ENCODE measurements at places on chromosomes 2 and 18.

GRCh38 chr2:70431716-70432347 lies 121.8 kb downstream of the TGFA start:
- no peak for DNase-seq

DNA sequence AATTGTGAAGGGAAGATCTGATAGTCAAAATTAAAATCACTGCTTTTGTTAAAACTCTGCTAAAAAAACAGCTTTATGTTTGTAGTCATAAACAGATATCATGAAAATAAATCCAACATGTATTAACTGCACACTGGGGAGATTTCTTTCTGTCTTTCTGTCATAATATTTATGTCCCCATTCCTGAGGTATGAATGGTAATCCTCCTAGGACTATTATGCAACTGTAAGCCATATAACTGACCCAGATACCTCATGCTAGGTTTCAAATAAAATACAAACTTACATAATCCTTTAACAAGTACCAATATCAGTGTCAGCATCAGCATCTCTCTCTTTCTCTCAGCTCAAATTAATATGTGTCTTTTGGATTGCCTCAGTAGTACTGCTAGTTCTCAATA lies 18.2 kb downstream of the IFIH1 start:
- DNase-seq = no peak

DNA sequence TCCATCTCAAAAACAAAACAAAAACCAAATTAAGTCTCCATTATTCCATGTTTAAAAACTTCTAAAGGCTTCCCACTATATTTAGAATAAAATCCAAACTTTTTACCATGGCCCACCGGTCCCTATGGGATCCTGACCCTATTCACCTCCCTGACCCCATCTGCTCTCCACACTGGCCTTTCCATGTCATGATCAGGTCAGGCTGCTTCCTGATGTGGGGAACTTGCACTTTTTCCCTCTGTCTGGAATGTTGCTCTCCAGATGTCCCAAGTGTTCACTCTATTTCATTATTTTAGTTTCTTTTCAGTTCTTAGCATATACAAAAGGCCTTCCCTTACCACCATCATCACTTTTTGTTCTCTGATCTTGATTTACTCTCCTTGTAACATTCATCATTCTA lies 7.5 kb upstream of the MTA3 start:
- DNase-seq = no peak

DNA sequence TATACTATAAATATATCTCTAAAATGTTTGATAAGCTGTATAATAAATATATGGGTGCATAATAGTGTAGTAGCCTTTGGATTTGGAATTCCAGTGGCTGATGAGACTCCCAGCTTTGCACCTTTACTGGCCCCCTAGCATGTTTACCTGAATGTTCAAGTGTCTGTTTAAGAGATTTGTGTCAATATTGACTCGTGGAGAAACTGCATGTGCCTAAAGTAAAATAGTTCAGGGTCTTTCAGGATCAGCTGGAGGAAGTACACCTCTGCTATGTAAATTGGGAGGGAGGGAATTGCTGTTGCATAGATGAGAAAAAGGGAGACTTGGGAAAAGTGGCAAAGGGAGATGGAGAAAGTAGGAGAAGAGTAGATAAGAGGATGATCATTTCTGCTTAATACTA lies 23.9 kb downstream of the ME2 start:
- DNase-seq = no peak

DNA sequence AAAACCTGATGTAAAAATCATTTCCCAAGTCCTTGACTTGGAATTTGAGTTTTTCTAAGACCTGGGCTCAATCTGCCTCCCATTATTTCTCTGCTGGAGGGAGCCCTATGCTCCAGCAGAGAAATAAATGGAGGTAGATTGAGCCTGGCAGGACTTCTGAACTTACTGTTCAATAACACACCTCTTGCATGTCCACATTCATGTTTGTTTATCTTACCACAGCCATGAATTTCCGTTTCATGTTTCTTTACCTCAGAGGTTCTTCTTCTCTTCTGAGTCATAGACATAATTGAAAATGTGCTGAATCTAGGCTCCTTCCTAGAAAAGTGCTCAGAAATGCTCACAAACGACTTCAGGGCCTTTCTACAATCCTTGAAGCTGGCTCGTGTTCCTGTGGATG lies 170.8 kb downstream of the PMAIP1 start:
- no peak for DNase-seq

GRCh38 chr18:51757255-51757924 lies 559.9 kb upstream of the MEX3C start:
- DNase-seq = no peak

DNA sequence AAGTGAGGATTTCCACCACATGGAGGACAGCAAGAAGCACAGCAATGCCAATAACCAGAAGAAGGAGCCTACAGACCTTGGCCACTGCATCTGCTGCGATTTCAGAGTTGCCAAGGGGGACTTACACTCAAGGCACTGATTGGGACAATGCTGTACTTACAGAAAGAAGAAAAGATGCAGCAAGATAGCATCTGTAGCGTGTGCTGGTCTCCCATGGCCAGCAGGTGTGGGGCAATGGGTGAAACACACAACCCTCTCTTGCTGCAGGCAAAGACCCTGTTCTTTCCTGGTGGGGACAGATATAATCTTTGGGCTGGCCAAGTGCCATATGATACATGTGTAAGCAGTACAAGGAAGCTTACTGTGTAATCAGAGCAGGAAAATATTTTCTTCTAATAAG lies 85.4 kb upstream of the GPR45 start:
- no peak for DNase-seq

- no peak for DNase-seq
Observed at GRCh38 chr2:223056701-223057418, 4.9 kb downstream of the KCNE4 start.

- no peak for DNase-seq
Observed at GRCh38 chr2:69033461-69034095, 20.6 kb downstream of the ANTXR1 start.

GRCh38 chr18:43533371-43533770 lies 256.1 kb upstream of the SYT4 start:
- no peak for DNase-seq

DNA sequence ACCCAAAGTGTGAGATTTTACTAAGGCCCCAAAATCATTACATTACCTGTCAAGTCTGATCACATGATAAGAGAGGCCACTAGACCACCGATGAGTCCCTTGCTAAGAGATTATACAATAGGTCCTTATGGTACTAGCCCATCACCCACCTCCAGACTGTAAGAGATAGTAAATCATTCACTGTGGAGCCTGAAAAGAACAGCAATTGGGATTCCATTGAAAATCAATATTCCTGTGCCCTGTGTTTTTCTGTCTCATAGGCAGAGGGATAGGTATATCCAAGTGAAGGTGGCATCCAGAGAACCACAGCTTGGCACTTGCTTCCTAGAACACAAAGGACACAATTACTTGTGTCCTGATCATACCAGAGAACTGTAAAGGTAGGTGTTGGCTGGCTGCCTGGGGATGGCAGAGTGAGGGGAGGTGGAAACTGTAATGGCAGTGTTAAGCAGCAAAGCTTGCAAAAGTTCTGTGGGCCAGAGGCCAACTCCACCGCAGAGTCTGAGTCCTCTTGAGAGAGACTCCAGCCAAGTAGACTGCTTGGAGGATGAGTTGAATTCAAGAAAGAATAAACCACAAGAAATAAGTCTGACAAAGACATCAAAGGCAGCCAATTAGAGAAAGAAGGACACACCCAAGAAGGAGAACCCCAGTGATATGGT lies 102.0 kb upstream of the PIEZO2 start:
- no peak for DNase-seq

DNA sequence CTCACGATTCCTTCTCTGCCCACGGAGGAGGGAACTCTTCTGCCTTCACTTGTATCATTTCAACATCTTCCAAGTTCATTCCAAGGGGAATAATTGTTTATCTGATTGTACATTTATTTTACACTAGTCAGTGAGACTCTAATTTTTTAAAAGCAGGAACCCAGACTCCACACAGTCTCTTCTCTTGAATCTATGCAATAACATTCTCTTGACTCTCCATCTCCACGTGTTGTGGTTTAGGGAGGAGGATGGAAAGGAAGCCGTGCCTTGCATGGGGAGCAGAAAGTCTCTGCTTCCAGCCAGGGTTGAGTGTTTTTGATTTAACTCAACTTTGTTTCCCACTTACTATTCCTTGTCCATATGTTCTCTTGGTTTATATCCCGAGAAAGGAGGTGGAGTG lies 131.1 kb upstream of the RIOK3 start:
- DNase-seq = no peak

DNA sequence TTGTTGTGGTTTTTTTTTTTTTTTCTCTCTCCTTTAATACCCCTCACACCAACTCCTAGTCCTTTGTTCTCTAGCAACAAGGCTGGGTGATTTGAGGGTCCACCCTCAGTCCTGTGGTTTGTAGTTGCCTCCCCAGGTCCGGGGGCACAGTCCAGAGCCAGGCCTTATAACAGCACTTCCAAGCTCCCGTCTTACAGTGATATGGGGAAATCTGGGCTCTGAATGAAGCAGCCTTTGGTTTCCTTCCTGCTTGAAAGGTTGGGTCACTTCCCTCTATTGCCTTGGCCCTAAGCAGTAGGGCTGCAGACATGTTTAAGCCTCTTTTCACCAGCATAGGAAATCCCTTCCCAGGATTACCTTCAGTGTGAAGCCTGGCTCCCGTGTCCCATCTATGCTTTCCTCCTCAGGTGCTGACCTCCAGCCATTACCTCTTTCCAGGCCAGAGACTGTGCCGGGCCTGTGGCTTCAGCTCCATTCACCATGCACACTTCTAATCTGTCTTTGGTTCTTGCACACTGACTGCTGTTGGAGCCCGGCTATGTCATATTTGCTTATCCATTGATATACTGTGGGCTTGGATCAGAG lies 21.2 kb upstream of the NTSR2 start:
- no peak for DNase-seq

GRCh38 chr2:69165091-69165880 lies 152.3 kb downstream of the ANTXR1 start:
- DNase-seq = no peak

DNA sequence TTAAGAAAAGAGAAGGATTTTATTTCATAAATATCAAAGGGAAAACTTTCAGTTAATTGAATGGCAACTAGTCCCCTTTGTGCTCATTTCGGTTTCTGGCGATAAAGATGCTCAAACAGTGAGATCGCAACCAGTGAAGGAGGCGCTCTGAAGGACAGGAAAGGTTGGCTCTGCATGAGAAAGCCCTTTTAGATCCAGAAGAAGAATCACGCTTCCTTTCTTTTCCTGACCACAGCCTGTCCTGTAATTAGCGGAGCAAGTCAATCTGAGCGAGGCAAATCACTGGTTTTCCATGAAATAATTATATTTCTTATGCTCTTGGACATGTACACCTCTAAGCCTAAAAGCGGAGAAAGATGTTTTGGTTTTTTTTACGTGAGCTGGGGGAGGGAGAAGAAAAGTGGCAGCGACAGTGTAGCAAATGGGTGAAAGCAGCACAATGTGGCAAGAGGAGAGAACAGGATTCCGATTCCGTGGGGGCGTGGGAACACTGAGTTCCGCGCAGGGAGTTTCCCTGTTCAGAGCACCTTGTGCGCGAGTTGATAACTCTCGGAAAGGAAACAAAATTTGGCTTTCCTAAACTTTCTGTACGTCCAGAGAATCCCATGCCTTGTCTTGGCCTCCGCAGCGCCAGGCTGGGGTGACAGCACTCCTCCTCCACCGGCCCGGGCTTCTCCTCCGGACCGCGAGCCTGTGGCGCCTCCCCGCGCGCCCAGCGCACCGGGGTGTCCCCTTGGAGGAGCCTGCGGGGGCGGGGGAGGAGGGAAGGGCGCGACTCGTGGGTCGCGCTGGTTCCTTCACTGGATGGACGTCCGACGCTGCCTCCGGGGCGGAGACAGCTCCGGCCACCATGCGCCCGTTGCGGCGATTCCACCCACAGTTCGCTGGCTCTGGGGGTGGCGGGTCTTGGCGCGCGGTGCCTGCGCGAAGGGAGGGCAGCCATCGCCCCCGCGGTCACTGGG lies 620 bp upstream of the SLC9A2 start:
- DNase-seq = peak; percentile 63

- no peak for DNase-seq
Observed at GRCh38 chr2:179273461-179273962, 8.9 kb upstream of the SESTD1 start.

All from GM23338 (cell line).